ENCODE measurements at places on chromosomes 13 and 19.

GRCh38 chr19:475360-475759, 14.5 kb upstream of the SHC2 start:
- H3K4me3 ChIP-seq = no peak overlapping the region
- H3K4me1 ChIP-seq = no peaks in the 10 kb centered on the region
- H3K36me3 ChIP-seq = no peaks in the 10 kb centered on the region
- DNase-seq = no peak
- H3K27me3 ChIP-seq = no peaks in the 10 kb centered on the region
- no peak overlapping the region for H3K27ac ChIP-seq

DNA sequence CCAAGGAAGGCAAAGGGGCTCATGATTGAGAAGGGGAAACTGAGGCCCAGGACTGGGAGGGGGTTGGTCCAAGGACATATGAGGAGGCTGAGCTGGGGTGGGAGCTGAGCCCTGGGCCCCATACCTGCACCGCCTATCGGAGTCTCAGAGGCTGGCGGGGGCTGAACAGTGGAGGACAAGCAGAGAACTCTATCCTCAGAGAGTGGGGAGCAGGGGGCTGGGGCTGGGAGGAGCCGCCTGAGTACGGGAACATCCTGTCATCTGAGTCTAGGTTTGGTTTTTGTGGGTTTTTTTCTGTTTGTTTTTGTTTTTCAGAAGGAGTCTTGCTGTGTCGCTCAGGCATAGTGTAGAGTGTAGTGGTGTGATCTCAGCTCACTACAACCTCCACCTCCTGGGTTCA, 6.2 kb downstream of the ARRDC2 start:
- H3K27me3 ChIP-seq = no peaks in the 10 kb centered on the region
- DNase-seq = no peak
- H3K27ac ChIP-seq = no peak overlapping the region
- H3K4me3 ChIP-seq = no peak overlapping the region
- H3K4me1 ChIP-seq = no peaks in the 10 kb centered on the region
- H3K36me3 ChIP-seq = peaks cover 3% of the 10 kb centered on the region

- H3K27ac ChIP-seq = no peak overlapping the region
- no peaks in the 10 kb centered on the region for H3K27me3 ChIP-seq
- H3K4me1 ChIP-seq = no peaks in the 10 kb centered on the region
- DNase-seq = no peak
- H3K4me3 ChIP-seq = no peak overlapping the region
- no peaks in the 10 kb centered on the region for H3K36me3 ChIP-seq
Measured at GRCh38 chr19:28168557-28168956, 1044.4 kb downstream of the UQCRFS1 start.

DNA sequence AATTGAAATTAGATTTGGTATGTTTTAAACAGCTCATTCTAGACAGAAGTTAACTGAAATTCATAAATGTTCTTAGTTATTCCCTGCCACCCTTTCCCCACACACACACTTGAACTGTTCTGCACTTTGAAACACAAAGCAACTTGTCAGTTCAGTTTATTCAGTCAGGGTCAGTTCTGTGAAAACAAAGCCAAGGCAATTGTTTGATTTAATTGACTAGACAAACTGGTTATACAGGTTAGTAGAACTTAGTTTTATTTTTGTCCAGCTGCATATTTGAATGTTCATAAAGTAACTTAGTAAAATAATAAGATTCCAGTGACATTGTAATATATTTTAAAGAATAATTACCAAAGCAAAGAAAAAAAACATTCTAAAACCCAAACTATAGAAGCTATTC, 98.3 kb upstream of the KLF5 start:
- peaks cover 3% of the 10 kb centered on the region for H3K4me1 ChIP-seq
- H3K27ac ChIP-seq = no peak overlapping the region
- H3K27me3 ChIP-seq = no peaks in the 10 kb centered on the region
- no peaks in the 10 kb centered on the region for H3K36me3 ChIP-seq
- no peak for DNase-seq

- H3K27ac ChIP-seq = no peak overlapping the region
- H3K27me3 ChIP-seq = no peaks in the 10 kb centered on the region
- no peaks in the 10 kb centered on the region for H3K36me3 ChIP-seq
- no peaks in the 10 kb centered on the region for H3K4me1 ChIP-seq
- DNase-seq = no peak
- H3K4me3 ChIP-seq = no peak overlapping the region
Measured at GRCh38 chr19:3368441-3368795, 2.0 kb downstream of the NFIC start.

- H3K36me3 ChIP-seq = no peaks in the 10 kb centered on the region
- H3K27me3 ChIP-seq = no peaks in the 10 kb centered on the region
- no peak overlapping the region for H3K27ac ChIP-seq
- no peak for DNase-seq
- H3K4me1 ChIP-seq = peaks cover 7% of the 10 kb centered on the region
- no peak overlapping the region for H3K4me3 ChIP-seq
Measured at GRCh38 chr19:18456974-18457373, 19.0 kb upstream of the ISYNA1 start.
